ENCODE measurements at places on chromosomes 11 and 22. TPM values are rescaled to one million over a fixed set of nuclear protein-coding genes. Genes with fewer than 3 reads are reported as not detected.

The SLC22A6 gene
- not detected for total RNA-seq

The OR2AG2 gene
- not detected for total RNA-seq

The C2CD2L gene
- 10.4 TPM for total RNA-seq

The TSPAN32 gene
- total RNA-seq, result not detected

The C11orf65 gene
- 0.67 TPM for total RNA-seq

The CDON gene
- 1.7 TPM for total RNA-seq

The APOBEC3H gene
- total RNA-seq, result 0.20 TPM

The RIMBP3C gene
- 0.05 TPM for total RNA-seq

The DDI1 gene
- total RNA-seq, result not detected

The TBX1 gene
- total RNA-seq, result 14.5 TPM

The CABP7 gene
- total RNA-seq, result not detected

The PARVB gene
- 168 TPM for total RNA-seq

Measured in mammary microvascular endothelial cell (primary cell).